Stimulated activated CD4-positive, alpha-beta T cell treated with anti-CD3 and anti-CD28 coated beads, Interleukin-1b, Interleukin-23, amount 100 ng/mL, for 1 hour (primary cell): ENCODE measurements at places on chromosomes 5 and 9.

- DNase-seq: no peak
Measured at GRCh38 chr9:6921315-6921714, 163.5 kb downstream of the KDM4C start.

GRCh38 chr9:5408596-5408995, 29.1 kb downstream of the PLGRKT start:
- DNase-seq: no peak

DNA sequence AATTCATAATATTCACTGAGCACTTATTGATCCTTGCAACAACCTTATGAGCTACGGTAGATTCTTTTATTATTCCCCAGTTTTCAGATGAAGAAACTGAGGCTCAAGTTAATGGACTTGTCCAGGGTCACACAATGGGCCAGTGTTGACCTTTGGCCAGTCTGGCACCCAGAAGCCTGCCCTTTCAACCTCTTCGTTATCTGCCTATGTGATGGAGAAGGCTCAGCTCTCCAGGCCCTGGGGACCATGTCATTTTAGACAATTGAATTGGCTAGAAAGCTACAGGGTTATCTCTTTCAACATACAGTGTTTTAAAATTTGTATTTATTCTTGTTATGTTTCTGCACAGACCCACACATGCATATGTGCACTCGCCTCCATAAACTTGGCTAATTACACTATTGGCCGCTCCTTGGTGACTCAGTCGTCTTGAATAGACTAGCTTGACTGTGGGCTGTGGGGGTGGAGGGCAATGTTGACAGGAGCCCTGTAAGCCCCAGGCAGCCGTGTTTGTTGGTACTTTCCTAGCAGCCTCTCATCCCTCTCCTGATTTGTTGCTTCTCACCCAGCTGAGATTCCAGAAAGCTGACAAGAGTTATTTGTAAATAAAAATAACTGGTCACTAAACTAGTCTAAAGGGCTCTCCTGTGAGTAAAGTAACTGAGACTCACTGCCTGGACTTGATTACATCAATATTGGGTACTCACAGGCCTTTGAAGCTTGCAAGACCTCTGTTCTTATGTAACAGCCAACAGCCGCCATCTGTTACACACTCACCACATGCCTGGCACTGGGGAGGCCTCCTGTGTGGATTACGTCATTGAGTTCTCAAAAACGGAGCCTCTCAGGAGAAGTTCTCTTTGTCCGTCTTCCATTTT, 8.5 kb upstream of the ANGPTL2 start:
- DNase-seq: no peak

DNA sequence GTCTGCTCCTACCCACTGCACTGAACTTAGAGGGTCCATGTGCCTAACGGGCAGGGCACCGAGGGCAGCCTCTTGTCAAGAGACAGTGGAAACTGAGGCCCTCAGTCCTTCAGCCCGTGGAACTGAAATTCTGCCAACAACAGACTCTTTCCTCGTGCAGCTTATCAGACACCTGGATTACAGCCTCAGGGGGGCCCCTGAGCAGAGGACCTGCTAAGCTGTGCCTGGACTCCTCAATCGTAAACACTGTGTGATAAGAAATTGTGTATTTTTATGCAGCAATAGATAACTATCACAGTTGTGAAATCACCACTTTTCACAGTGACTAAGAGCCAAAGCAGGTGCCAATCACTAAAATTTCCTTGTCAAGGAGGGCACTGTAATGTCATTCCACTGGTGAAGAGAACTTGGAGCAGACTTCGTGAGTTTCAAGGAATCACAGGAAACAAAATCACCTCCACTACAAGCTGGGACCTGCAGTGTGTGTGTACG, 33.4 kb upstream of the CTSV start:
- DNase-seq: no peak

GRCh38 chr5:168734620-168735300, 155.6 kb upstream of the PANK3 start:
- DNase-seq: no peak

DNA sequence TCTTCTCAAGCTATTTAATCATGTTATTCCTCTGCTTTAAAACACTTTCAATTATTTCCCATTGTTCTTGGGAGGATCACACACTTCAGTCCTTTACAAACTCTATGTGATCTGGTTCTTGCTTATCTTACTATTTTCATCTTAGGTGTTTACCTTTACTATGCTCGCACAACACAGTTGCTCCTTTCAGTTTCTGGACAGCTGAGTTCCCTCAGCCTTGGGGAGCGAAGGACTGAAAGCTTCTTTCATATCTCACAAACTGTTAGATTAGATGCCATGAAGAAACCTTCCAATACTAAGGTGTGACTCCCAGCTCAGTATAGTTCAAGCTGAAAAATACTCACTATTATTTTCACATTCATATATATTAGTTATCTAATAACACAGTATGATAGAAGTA, 117.9 kb downstream of the CDC42SE2 start:
- no peak for DNase-seq

DNA sequence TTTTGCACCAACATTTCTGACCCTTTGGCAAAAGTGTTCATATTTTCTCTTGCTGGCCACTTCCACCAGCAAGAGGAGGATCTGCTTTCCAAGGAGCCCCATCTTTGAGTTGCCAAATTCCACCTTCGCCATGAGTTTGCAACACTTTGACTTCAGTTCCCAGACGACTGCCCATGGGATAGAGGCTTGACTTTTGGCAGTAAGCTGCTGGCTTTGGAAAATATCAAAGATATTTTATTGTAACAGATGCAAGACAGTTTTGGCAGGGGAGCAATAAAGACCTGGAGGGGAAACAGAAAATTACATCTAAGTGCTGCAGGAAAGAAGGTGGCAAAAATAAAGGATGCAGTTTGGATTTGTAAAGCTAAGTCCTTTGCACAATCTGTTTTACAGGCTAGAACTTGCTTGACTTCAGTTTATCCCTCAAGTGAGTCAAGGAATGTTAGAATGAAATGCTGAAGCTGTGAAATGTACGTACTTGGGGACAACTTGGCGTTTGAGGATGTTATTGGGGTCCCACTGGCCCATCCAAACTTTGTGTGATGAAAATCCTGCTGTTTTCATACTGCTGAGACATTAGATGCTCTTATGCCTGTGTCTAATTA, 232.9 kb downstream of the GOLPH3 start:
- DNase-seq: no peak

- no peak for DNase-seq
Measured at GRCh38 chr5:66621146-66621545, 25.0 kb downstream of the MAST4 start.

DNA sequence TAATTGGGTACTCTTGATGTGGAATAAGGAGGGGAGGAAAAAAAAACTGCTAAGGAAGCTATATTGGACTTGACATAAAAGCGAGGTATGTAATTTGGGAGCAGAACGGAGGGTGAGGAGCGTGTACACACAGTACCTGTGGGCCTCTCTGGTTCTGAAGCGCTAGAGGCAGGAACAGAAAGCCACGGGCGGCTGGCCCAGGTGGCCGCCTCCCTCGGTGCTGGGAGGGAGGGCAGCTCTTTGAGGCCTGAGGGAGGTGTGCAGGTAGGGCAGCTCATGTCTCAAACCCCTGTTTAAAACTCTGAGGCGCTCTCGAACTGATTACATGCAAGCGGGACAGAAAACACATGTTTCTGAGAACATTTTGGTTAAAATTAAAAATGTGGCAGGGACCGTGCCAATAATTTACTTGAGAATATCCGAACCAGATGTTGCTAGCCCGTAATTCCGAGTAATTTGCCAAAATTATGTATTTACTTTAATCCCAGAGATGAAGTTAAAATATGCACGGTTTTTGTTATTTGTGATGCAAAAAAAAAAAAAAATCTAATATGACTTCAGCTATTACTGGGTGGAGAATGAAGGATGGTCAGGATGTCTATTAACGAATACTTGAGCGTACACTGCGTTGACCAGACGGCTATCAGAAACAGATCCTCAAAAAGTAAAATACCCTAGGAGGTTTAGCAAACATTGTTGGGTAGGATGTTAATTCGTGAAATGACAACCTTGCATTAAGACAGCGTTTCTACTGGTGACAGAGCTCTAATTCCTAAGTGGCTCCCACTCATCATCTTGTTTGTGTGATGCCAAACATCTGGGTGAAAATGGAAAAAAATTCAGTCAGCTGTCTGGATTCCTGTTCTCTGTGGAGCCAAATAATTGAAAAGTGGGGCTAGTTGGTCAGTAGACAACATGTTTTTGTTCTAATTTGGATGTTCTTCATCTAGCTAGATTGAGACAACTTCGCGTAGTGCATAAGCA, 24.4 kb upstream of the STC2 start:
- DNase-seq: no peak

DNA sequence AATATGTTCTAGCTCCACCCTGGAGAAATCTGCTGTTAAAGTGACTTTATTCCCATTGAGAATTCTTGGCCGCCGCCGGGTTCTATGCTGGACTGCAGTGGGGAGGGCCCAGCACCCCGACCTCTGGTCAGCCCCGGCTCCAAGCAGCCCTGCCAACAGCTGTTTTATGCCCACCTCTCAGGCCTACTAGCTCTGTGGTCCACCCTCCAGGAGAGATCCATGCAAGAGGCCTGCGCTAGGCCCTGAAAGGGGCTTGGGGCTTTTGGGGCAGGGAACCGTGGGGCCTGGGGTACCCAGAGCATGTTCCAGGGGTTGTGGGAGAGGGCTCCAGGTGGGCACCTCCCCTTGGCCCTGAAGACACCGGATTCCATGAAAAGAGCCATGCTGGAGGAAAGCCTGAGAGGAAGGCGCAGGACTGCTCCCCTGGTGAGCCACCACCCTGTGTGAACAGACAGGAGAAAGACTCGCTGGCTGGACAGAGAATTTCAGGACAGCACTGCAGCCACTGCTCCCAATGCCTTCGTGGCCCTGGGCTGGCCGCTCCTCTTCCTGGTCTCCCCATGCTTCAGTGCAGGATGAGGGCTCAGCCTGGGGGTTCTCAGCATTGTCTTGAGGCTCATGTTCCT, 44.6 kb upstream of the RUFY1 start:
- DNase-seq: no peak

DNA sequence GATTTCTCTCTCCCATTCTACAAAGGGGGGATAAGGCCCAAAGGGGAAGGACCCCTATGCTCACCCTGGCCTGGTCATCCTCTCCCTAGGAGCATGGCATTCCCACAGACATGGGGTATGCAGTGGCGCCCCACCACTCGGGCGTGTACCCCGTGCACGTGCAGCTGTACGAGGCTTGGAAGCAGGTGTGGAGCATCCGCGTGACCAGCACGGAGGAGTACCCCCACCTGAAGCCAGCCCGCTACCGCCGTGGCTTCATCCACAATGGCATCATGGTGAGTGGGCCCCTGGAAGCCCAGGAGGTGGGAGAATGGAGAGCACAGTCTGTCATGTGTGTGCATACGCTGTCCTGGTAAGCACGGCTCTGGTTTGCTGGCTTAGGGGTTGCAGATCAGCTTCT, 27.7 kb downstream of the NDST1 start:
- no peak for DNase-seq

DNA sequence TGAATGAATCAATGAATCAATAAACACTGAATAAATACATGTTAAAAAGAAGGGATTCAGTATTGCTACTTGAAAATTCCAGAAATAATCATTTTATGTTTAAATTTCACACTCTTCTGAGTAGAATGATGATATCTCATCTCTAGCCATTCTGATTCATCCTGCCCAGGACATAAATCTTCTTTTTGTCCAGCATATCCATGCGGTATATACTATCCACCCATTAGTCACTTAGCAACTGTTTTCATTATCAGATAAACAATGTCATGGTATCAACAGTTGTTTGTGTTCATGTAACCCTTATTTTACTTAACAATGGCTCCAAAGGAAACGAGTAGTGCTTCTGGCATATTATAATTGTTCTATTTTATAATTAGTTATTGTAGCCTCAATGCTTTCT, 432.4 kb upstream of the SMC2 start:
- DNase-seq: no peak

GRCh38 chr9:5425006-5425628, 12.6 kb downstream of the PLGRKT start:
- no peak for DNase-seq

- no peak for DNase-seq
Measured at GRCh38 chr5:154059039-154059430, 20.3 kb downstream of the MFAP3 start.

GRCh38 chr5:67272453-67273130, 76.0 kb upstream of the CD180 start:
- DNase-seq: no peak

DNA sequence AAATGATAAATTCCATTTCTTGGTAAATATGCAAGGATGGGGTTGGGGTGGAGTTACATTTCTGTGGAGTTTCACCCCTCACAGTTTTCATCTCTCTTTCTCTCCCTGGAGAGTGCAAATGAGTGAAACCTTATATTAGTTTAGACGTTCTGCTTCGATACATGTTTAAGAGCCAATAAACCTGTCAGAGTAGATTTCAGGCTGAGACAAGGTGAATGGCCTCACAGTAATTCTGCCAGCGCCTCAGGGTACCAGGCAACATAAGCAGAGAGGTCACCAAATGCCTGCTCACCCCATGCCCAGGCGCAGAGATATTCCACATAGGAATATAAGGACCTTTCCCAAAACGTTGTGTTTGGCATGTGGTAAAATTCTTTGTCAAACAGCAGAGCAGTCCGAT, 154.9 kb upstream of the VLDLR start:
- no peak for DNase-seq

DNA sequence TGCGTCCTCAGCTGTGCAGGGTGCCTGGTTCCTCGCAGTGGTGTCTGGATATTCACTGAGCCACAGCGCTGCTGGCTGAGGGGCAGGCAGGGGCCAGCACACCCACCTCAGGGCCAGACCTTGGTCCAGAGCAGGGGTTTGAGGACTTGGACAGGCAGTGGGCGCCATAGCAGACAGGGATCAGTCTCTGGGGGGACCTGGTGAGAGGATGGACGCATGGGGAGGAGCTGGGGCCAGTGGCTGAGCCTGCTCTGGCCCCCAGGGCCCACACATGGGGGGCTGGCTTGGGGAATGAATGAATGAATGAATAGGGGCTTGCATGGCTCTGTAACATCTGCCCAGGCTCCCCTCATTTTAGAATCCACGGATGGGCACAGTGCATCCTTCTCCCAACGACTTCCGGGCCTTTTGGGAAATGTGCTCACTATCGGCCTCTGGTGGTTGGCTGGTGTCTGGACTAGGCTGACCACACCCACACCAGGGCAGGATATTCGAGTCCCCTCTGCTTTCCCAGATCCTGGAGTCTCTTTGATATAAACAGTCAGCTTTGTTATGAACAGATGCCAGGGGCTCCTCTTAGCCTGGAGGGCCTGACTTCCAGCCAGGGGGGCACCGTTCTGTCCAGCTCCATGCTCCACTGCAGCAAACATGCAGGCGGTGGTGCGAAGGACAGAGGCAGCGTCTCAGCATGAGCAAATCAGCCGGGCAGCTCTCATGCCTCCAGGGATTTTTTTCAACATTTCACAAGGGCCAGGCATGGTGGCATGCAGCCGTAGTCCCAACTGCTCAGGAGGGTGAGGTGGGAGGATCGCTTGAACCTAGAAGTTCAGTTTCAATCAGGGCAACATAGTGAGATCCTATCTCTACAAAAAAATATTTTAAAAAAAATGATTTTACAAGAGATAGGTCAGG, 62.6 kb downstream of the NEK6 start:
- DNase-seq: no peak

DNA sequence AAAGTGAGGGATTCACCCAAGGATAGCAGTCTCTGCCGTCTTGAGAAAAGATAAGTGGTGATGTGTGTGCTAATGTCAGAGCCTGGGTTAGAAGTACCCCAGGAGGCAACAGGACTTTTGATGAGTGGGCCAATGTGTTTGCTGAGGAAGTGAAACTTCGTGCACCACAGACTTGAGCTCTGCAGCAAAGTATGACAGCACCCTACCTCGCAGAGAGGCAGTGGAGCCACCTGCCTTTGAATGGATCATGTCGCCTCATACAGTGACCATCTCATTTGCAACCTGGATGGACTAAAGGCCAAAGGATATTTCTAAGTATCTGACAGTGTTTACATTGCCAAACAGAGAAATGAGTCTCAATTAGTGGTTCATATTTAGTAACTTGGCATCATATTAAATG, 593.9 kb upstream of the GRAMD2B start:
- no peak for DNase-seq
